Esophagus mucosa (tissue), 1 donor: ENCODE measurements at places on chromosomes 6 and 20.

DNA sequence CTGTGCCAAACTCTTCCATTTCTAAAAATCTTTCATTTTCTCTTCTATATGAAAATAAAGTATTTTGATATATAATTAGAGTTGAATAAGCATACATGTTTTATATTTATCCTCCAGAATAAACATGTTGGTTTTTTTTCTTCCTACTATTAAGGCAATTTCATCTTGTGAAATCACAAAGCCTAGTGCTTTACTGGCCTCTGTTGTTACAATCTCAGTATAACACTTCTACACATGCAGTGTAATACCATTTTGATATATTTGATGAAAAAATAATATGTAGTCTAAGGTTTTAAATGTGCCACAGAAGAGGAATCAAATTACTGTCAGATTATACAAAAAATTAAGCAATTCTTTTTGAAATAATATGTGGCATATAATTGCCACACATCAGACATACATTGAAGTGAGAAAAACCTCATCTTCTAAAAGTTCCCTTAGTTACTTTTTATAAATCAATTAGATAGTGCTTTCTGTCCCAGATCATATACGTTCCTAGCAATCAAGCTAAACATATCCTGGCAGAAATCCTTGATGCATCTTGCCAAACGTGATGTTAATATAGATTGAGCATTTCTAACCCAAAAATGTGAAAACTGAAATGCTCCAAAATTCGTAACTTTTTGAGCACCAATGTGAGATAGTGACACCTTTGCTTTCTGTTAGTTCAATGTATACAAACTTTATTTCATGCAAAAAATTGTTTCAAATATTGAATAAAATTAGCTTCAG, 225.1 kb upstream of the MANEA start:
- no peak for ATAC-seq

DNA sequence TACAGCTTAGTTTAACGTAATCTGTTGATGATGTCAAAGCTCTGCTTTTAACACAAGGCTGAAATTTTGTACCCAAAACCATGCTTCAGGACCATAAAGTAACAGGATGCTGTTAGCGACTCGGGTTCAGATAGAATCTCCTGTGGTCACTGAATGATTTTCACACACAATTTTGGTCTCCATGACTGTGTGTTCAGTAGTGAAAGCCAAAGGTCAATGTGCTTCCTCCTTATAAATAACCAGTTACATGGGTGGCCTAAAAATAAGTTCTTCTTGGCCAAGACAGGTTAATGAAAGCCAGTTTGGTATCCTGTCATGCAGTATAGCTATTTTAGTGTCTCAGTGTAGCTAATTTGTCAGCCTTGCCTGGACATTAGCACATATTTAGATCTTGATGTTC, 19.1 kb upstream of the LOC128125822 start:
- no peak for ATAC-seq

GRCh38 chr6:125671323-125671722, 78.1 kb upstream of the HEY2 start:
- no peak for ATAC-seq

DNA sequence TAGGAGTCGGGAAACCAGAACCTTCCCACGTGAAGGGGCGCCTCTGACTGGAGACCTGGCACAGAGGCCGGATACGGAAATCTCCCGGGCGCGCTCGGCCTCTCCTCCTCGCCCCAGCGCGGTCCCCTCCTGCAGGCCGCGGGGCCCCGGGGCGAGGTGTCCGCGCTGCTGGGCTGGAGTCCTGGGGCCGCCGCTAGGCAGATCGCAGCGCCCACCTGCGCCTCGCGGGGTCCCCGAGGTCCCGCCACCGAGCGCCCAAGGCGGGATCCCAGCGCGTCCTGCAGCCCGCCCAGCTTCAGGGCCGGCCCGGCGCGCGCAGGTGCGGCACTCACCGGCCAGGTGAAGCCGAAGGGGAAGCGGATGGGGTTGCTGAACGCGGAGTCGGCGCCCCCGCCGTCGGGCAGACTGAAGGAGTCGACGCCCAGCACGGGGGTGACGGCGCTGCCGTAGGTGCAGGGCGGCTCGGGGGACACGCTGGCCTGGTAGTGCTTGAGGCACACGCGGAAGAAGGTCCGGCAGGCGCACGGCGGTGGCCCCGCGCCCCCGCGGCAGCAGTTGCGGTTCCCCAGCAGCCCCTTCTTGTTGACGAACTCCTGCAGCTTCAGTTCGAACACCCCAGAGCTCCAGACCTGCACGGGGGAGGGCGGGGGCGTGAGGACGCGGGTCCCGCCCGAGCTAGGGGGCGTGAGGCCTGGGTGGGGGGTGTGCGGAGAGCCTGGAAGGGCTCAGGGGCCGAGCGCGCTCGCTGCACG, 1.5 kb downstream of the DLL1 start:
- peak; percentile 2 for ATAC-seq

GRCh38 chr6:56729719-56730118, 87.0 kb upstream of the DST start:
- no peak for ATAC-seq

GRCh38 chr6:89501222-89501621, 68.3 kb downstream of the ANKRD6 start:
- ATAC-seq, result no peak

GRCh38 chr6:139430899-139431601, 56.6 kb upstream of the CITED2 start:
- ATAC-seq, result no peak

GRCh38 chr20:63829603-63829944, 1.5 kb downstream of the ZBTB46 start:
- no peak for ATAC-seq

DNA sequence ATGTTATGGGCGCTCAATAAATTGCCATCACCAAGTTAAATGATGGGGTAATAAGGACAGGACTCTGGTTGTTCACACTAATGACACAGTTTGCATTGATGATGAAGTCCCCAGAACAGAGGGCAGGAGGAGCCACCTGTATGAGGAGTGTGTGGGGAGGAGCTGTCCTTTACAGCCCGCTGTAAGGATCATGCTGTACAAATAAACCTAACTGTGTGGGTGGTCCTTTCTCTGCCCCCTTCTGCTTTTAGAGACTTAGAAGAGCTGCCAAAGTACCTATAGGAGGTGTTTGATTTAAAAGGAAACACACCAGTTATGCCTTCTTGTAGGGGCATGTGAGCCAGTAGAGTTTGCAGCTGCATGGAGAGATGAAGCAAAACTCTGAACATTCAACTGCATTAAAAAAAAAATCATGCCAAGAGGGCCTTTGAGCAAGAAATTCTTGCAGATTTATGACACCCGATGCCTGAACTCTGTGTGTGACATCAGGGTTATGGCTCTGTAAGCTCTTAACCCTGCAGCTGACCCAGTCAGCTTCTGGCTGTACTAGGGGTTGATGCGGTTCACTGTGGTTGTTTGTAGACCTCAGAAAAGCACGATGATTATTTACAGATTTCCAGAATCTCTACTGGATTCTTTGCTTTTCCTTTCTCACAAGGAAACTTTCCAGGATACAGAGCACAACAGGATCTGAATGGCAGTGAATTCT, 67.4 kb downstream of the UST start:
- no peak for ATAC-seq

DNA sequence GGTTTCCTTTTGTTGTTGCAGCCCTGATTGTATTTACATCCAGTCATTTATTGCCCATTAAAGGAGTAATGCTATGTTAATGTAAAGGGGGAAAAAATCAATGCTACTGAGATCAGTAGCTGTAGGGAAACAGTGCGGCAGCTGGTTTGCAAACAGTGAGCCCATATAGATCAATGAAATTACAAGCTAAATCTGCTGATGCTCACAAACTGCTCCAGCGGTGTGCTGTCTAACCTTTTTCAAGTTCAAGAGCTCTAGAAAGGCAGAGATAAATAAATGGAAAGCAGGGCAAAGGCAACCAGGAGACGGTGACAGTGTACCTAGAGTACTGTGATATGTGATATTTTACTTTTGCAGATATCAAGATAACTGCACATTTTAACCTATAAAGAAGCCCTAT, 449.0 kb upstream of the MMS22L start:
- no peak for ATAC-seq

GRCh38 chr20:4787820-4788219, 66.1 kb downstream of the PRND start:
- ATAC-seq, result no peak

GRCh38 chr20:35447082-35447789, 8.2 kb upstream of the CEP250 start:
- peak; percentile 81 for ATAC-seq

- ATAC-seq, result no peak
Observed at GRCh38 chr20:63381781-63382431, 20.8 kb upstream of the CHRNA4 start.

DNA sequence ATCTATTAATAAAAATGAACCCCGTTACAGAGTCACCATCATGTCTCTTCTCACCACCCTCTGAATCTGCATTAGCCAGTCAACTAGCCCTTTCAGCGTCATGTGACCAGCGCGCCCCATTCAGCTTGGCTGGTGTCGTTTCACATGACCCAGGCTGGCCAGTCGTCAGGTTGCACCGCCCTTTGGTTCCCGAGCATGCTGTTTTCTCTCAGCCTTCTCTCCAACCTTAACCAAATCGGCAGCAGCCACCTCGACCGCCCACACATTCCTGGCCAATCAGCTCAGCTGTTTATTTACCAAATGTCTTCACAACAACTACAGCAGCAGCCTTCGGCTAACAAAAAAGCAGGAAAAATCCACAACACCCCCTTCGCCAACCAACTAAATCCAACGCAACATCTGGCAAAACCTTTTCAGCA, 5.6 kb downstream of the SRSF3 start:
- peak; percentile 58 for ATAC-seq

DNA sequence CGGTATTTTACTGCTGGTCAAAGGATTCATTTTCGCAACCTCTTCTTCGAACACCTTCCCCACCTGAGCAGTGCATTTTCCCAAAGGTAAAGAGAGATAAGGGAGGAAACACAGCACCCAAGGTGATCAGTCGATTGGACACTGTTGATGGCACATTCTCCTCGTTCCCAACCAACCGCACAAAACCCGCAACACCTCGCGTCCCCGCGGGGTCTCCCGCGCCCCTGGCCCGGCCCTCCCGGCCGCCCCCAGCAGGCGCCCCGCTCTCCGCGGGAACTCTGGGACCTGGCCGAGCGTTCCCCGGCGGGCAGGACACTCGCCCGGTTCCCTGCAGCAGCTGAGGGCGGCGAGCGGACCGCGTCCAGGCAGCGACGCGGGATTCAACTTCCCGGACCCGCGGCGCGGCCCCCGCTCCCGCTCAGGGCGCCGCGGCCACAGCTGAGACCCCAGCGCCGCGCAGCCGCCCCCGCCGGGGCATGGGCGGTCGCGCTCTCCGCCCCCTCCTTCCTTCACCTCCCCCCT, 506 bp downstream of the RGS17 start:
- peak; percentile 22 for ATAC-seq

DNA sequence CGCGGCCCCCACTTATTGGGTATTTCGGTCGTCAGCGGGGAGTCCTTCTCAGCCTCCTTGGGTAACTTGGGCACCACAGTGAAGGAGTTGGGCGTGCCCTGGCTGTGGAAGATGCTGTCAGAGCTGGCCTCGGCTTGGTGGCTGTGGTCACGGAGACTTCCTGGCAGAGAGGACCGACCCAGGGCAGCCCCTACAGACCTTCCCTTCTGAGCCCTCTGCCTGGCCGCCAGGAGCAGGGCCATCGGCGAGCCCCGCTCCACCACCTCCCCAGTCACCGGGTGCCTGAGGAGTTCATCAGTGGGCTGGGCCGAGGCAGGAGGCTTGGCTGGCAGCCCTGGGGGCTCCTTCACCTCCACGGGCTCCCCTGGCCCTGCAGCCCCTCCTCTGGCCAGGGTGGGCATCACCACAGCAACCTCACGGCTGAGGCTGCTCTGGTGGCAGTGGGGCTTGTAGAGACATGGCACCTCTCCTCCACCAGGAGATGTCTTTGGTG, 37.2 kb downstream of the C6orf132 start:
- ATAC-seq, result no peak

DNA sequence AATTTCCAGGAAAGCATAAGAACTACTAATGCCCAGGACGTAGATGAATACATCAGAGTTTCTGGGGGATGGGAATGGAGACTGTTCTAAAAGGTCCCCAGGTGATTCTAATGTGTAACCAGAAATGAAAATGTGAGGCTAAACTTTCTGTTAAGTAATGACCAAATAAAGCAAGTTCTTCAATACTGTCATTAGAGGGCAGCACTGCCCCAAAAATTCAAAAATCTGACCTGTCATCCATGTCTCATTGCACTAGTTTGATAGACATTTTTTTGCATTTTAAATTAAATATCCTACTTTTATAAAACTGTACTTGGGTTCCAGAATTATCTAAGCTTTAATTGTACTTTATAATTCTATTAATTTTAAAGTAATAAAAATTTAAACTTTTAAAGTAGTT, 94.9 kb downstream of the RFX6 start:
- no peak for ATAC-seq

- no peak for ATAC-seq
Observed at GRCh38 chr6:22147921-22148776, 148.7 kb downstream of the PRL start.

DNA sequence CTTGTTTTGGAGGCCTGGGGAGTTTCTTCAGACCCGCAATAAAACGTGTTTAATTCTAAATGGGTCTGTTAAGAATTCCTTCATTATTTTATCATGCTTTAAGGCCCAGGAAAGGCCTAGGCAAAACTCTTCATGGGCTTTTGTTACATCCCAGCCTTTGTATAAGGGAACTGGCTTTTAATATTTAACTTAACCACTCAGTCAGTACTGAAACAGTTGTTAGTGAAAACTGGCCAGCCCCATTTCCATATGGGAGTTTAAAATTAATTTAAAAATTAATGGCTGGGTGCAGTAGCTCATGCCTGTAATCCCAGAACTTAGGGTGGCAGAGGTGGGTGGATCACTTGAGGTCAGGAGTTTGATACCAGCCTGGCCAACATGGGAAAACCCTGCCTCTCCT, 213.2 kb upstream of the FKBP1C start:
- ATAC-seq, result no peak

DNA sequence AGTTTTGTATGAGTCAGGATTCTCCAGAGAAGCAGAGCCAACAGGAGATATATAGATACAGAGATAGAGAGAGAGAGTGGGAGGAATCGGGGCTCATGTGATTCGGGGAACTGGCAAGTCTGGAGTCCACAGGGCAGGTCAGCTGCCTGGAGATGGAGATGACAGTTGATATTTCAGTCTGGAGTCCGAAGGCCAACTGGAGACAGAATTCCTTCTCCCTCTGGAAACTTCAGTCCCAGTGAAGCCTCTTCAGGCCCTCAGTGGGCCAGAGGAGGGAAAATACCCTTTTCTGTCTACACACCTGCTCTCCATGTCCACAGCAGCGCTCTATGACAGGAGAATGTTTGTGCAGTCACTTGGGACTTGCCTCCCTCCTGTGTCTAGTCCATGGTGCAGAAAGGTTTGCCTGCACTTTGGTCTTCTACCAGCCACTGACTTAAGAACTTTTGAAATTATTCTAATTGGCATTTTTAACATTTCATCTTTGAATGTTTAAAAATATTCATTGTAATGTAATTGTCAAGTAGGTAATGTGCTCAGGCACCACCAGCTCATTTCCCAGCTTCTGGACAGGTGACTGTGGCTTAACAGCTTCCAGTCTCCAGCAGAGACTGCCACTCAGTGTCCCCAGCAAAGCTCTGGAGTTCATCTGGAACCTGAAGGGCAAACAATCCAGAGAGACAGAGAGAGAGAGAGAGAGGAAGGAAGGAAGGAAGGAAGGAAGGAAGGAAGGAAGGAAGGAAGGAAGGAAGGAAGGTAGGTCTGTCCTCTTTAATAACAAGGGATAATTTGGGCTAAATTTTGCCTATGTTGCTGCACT, 43.8 kb upstream of the AFDN start:
- no peak for ATAC-seq

- no peak for ATAC-seq
Observed at GRCh38 chr20:60063048-60063451, 104.8 kb downstream of the CDH26 start.
